ENCODE measurements at places on chromosomes 12 and 14. TPM values are rescaled to one million over a fixed set of nuclear protein-coding genes. Genes with fewer than 3 reads are reported as not detected.

The NID2 gene
- total RNA-seq, result 66.6 TPM

The C12orf54 gene
- not detected for total RNA-seq

The CINP gene
- 52.1 TPM for total RNA-seq

The NINJ2 gene
- 5.2 TPM for total RNA-seq

DNA sequence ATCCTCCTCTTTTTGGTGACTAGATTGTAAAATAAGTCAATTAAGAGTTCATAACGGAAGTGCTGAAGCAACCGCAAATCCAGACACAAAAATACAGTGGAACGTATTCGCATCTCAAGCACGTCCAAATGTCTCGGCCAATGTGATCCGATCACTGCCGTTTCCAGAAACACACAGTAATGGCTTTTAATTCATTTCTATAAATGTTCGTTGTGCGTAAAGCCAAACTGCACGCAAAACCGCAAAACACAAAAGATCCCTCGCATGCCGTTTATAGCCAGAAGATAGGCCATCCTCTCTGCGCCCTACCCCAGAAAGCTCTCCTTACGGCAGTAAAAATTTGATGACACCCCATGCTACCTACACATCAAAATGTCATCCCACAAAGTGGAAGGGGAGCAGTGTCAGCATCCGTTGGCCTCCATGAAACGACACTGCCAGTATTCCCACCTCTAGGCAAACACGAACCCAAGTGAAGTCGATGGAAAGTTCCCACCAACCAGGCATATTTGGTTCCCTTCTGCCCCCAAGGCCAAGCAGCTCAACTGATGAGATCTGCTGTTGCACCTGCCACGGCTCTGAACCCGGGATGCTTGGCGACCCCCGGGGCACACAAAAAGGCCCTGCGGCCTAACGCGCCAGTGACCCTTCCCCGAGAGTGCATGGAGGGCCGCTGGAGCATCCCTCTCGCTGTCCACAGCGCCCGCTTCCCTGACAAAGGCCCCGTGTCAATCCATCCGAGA is 1.4 kb downstream of the HECTD4 start:
- DNase-seq, result peak; percentile 41
- no peaks in the 10 kb centered on the region for H3K27me3 ChIP-seq
- H3K4me1 ChIP-seq, result 0 out of 2 replicates have a peak, but pooled peaks cover 7% of the 10 kb centered on the region
- peak overlapping the region; percentile 11 for H3K27ac ChIP-seq

- H3K4me1 ChIP-seq, result peaks cover 36% of the 10 kb centered on the region
- H3K4me3 ChIP-seq, result peak overlapping the region; percentile 36
- H3K27me3 ChIP-seq, result no peaks in the 10 kb centered on the region
These were observed 28.7 kb downstream of the BMAL2 start for GRCh38 chr12:27361372-27361771.

DNA sequence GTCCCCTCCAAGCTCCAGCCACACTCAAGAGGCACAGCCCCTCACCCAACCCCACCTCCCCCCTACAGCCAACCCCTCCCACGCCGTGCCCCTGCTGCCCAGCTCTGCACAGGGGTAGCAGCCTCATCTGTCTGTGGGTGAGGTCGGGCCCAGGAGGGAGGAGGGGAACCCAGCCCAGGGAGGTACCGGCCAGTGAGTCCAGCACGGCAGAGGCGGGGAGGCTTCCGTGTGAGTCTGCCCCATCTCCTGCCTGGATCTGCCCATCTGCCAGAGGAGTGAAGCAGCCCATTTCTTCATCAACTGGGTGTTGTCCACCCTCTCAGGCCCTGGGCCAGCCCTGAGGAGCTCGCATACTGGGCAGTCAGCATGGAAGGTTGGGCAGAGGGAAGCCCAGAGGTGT is 54.2 kb downstream of the CCNK start:
- no peaks in the 10 kb centered on the region for H3K27me3 ChIP-seq
- peaks cover 29% of the 10 kb centered on the region for H3K4me1 ChIP-seq
- H3K27ac ChIP-seq, result no peak overlapping the region
- no peaks in the 10 kb centered on the region for H3K36me3 ChIP-seq
- DNase-seq, result peak; percentile 60
- no peak overlapping the region for H3K4me3 ChIP-seq

GRCh38 chr12:22234561-22234960 is 99.9 kb downstream of the ST8SIA1 start:
- H3K4me3 ChIP-seq, result no peak overlapping the region
- H3K27ac ChIP-seq, result no peak overlapping the region
- peak; percentile 79 for DNase-seq
- peaks cover 9% of the 10 kb centered on the region for H3K4me1 ChIP-seq
- no peaks in the 10 kb centered on the region for H3K27me3 ChIP-seq

DNA sequence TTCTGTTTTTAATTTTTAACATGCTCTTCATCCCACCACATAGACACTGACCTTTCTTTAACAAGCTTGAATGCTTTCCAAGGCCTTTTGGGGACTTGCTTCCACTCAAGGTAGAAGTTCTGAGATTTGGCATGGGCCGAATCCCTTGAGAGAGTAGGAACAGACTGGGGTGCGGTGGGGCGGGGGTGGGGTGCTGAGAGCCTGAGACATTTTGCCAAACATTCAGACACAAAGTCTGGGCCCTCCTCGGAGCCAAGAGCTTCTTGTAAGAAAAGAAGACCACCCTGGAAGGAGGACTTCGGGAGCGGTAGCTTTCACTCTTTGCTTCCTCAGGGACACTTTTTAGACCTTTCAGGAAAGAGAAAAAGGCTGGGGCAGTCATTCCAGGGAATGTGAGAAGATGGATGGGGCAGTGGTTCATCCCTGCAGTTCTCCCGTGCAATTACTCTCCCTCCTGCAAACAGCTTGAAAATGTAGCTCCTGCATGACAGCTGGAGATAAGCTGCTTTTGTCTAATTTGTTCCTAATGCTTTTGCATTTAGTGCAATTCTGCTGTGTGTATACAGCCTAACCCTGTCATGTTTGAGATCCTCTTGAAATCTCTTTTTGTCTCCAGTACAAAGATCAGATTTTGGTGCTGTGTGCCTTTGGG is 16.3 kb upstream of the MYO1H start:
- H3K4me3 ChIP-seq, result no peak overlapping the region
- DNase-seq, result no peak
- H3K27me3 ChIP-seq, result peaks cover 20% of the 10 kb centered on the region
- no peaks in the 10 kb centered on the region for H3K36me3 ChIP-seq

GRCh38 chr12:94202245-94203180 is 54.1 kb downstream of the PLXNC1 start:
- 0 out of 2 replicates have a peak, but pooled peaks cover 1% of the 10 kb centered on the region for H3K4me1 ChIP-seq
- H3K4me3 ChIP-seq, result no peak overlapping the region
- H3K36me3 ChIP-seq, result no peaks in the 10 kb centered on the region
- DNase-seq, result no peak
- no peaks in the 10 kb centered on the region for H3K27me3 ChIP-seq

- H3K4me1 ChIP-seq, result peaks cover 11% of the 10 kb centered on the region
- no peak overlapping the region for H3K4me3 ChIP-seq
- 0 out of 2 replicates have a peak, but pooled peaks cover 7% of the 10 kb centered on the region for H3K36me3 ChIP-seq
- no peak overlapping the region for H3K27ac ChIP-seq
- peak; percentile 62 for DNase-seq
- H3K27me3 ChIP-seq, result no peaks in the 10 kb centered on the region
These were observed 14.4 kb downstream of the CLSTN3 start for GRCh38 chr12:7144414-7145120.

GRCh38 chr12:54522243-54522642 is 24.7 kb downstream of the NCKAP1L start:
- no peaks in the 10 kb centered on the region for H3K36me3 ChIP-seq
- peak; percentile 63 for DNase-seq
- peaks cover 8% of the 10 kb centered on the region for H3K4me1 ChIP-seq
- no peak overlapping the region for H3K4me3 ChIP-seq
- H3K27me3 ChIP-seq, result peaks cover 73% of the 10 kb centered on the region
- H3K27ac ChIP-seq, result no peak overlapping the region

GRCh38 chr12:51986834-51987233 is 19.9 kb upstream of the TAMALIN start:
- H3K36me3 ChIP-seq, result peaks cover 59% of the 10 kb centered on the region
- H3K4me1 ChIP-seq, result no peaks in the 10 kb centered on the region
- H3K27ac ChIP-seq, result no peak overlapping the region
- DNase-seq, result no peak
- H3K27me3 ChIP-seq, result no peaks in the 10 kb centered on the region
- no peak overlapping the region for H3K4me3 ChIP-seq

GRCh38 chr12:65430571-65431306 is 152.3 kb downstream of the MSRB3 start:
- peaks cover 56% of the 10 kb centered on the region for H3K4me1 ChIP-seq
- peaks cover 4% of the 10 kb centered on the region for H3K36me3 ChIP-seq
- peak; percentile 68 for DNase-seq

DNA sequence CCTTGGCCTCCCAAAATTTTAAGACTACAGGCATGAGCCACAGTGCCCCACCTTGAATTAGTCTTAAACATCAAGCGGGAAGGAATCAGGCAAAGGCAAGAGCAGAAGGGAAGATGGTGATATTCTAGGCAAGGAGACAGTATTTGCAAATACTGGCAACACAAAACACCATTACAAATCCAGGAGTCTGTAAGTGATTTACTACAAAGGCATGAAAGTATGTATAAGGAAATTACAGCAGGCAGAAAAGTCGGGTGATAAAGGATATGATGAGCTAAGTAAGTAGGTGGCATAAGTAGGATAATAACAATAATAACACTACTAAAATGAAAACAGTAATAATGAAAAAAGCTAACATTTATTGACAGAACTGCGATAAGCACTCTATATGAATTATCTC is 28.5 kb downstream of the FMNL3 start:
- H3K27ac ChIP-seq, result no peak overlapping the region
- no peaks in the 10 kb centered on the region for H3K36me3 ChIP-seq
- no peak overlapping the region for H3K4me3 ChIP-seq
- H3K4me1 ChIP-seq, result peaks cover 30% of the 10 kb centered on the region

DNA sequence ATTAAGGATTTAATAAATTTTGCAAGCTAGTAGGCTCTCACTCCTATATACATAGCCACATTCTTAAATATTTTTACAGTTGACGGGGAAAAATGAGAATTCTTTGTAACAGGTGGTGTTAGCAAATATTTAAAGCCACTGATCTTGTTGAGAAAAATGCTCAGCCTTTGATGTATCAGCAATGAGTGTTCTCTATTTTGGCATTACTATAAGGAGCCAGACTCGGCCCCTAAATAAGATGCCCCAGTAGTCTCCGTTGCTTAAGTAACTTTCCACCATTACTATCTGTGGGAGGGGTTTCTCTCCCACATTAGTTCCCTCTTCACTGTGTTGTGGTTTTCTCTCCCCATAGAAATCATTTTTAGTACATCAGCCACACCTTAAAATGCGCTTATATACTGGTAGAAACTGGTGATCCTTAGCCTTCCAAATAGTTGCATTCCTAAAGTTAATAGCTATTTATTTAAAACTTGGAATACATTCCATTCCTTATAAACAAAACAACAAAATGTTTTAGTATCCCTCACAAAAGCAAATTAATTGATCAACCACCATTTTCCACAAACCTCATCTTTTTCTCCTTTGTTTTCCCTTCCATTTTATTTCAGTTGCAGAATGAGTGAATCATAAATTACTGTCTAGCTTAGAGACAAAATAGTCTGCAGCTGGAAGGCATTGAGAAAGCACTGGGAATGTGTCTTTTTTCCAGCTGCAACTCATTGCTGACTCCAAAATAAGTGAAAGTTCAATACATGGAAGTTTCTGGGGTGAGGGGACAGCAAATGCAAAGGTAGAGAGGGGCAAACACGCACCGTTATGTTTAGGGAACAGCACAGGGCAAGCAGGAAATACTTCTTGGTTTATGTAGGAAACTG is 84.7 kb upstream of the FERMT2 start:
- 0 out of 2 replicates have a peak, but pooled peaks cover 3% of the 10 kb centered on the region for H3K36me3 ChIP-seq
- no peaks in the 10 kb centered on the region for H3K27me3 ChIP-seq

DNA sequence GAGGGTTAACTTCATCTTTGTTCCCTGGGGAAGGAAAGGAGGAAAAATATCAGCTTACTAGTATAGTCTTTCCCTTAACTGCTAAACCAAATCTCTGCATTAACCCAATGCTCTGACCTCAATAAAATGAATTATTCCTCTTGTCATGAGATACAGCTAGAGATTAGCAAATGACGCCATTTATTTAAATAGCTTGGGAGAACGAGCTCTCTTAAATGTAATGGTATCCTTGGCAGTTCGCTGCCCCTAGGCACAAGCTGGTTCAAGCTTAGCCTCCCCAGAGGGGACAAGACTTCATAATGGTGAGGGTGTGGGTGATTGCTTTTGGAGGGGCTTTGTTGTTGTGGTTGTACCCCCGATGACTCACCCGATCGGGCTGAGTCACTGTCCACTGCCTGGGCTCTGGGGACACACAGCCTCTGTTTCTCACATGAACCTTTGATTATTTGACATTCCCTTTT is 19.6 kb downstream of the FNTB start:
- DNase-seq, result no peak
- H3K27me3 ChIP-seq, result no peaks in the 10 kb centered on the region
- no peaks in the 10 kb centered on the region for H3K36me3 ChIP-seq
- peaks cover 38% of the 10 kb centered on the region for H3K4me1 ChIP-seq

GRCh38 chr14:36524220-36524837 is 4.3 kb upstream of the NKX2-1 start:
- no peak for DNase-seq
- peaks cover 93% of the 10 kb centered on the region for H3K27me3 ChIP-seq
- no peaks in the 10 kb centered on the region for H3K36me3 ChIP-seq
- H3K27ac ChIP-seq, result no peak overlapping the region

DNA sequence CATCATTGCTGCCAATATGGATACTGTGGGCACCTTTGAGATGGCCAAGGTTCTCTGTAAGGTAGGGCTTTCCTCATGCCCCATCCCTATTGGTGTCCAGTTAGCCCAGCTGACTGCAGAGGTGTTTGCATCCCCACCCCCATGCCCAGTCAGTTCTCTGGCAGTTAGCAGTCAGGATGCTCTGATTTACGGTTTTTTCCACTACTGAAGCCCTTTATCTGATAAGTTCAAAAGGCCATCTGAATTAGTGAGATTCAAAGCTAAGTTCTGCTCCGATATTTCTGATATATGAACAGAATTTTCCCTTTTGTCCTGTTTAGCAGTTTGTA is 773 bp downstream of the GMPR2 start:
- DNase-seq, result no peak
- no peaks in the 10 kb centered on the region for H3K27me3 ChIP-seq
- peaks cover 13% of the 10 kb centered on the region for H3K36me3 ChIP-seq
- H3K27ac ChIP-seq, result peak overlapping the region; percentile 70
- H3K4me1 ChIP-seq, result peaks cover 13% of the 10 kb centered on the region
- H3K4me3 ChIP-seq, result peak overlapping the region; percentile 77

DNA sequence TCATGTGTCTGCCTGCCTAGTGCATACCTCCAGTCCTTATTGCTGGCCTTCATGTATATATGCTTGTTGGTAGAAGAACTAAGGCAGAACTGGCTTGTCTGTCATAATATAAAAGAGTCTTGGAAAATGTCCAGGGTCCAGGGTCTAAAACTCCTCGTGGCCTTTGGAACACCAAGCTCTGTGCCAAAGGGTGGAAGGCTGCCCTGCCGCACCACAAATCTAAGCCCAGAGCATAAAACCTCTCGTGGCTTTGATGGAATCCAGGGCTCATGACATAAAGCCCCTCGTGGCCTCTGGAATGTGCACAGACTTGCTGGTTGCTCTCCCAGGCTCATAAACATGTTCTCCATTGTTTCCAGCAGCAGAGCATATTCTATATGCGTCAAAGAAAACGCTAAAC is 107.9 kb downstream of the BBS10 start:
- no peak for DNase-seq
- H3K36me3 ChIP-seq, result no peaks in the 10 kb centered on the region
- no peak overlapping the region for H3K27ac ChIP-seq
- no peaks in the 10 kb centered on the region for H3K27me3 ChIP-seq
